Uterus (tissue), 4 donors: ENCODE measurements at places on chromosomes 3 and 15. TPM values are rescaled to one million over a fixed set of nuclear protein-coding genes. Genes with fewer than 3 reads are reported as not detected.

DNA sequence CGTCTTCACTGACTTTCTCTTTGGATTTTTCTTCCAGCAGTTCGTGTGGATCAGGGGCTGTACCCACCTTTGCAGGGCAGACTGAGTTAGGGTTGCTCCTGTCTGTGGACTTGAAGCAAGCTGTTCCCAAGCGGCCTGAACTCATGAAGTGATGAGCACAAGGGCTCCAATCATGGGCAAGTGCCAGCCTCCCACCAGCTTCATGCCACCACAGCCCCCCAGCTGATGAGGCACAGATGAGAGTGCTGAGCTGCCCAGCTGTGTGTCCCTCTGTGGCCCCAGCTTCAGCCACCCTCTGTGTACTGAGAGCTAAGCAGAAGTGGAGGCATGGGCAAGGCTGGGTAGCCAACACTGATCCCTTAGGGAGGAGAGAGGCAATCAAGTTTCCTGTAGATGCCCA lies 3.3 kb upstream of the PLCB2 start:
- DNase-seq: no peak

DNA sequence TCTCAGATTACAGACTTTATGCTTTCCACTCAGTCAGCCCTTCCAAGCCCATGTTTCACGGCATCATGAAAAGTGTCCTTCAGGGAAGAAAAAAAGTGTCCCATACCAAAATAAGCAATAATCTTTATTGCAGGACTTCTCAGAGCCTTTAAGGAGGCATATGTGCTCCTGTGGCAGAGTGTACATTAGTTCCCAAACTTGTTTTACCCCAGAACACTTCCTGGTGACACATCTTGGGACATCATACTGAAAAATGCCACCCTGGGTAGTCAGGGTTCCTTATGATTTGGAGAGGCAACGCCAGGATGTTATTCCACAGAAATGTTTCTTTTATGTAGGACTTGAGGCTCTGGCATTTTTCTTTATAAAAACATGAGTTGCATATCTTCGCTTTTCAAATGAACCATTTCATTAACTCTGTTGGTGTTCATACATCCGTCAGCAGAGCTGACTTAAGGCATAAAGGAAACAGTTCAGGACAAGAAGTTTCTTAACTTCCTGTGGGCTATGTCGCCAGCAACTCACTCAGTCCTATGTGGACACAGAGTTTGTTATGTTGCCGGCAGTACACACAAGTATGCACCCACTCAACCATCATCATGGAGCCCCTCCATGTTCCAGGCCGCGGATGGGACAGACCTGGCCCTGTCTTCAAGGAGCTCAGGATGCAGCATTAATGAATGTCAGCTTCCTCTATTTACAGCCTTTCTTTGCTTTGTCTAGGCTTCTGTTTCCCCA lies 63.8 kb downstream of the CASR start:
- DNase-seq: no peak

- DNase-seq: no peak
Observed at GRCh38 chr15:40245666-40246450, 7.0 kb downstream of the PAK6 start.

DNA sequence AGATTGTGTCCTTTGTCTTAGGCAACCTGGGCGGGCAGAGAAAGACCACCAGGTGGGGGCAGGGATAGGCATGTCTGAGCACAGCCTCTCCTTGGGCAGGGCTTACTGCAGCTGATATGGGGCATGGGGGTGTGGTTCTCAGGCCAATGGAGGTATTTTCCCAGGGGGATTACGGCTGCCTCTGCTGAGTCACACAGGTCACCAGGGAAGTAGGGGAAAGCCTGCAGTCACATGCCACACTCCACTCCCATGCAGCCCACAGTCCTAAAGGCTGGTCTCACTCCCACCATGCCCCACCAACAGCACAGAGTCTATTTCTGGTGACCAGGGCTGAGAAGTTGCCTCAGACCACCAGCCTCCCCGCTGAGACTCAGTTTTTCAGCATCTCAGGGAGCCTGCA lies 466.4 kb downstream of the DIPK2A start:
- DNase-seq: no peak

The LRRC58 gene
- total RNA-seq: 19.1 TPM

GRCh38 chr3:13015286-13016082 lies 57.7 kb downstream of the IQSEC1 start:
- DNase-seq: no peak

The CXCR6 gene
- not detected for total RNA-seq

DNA sequence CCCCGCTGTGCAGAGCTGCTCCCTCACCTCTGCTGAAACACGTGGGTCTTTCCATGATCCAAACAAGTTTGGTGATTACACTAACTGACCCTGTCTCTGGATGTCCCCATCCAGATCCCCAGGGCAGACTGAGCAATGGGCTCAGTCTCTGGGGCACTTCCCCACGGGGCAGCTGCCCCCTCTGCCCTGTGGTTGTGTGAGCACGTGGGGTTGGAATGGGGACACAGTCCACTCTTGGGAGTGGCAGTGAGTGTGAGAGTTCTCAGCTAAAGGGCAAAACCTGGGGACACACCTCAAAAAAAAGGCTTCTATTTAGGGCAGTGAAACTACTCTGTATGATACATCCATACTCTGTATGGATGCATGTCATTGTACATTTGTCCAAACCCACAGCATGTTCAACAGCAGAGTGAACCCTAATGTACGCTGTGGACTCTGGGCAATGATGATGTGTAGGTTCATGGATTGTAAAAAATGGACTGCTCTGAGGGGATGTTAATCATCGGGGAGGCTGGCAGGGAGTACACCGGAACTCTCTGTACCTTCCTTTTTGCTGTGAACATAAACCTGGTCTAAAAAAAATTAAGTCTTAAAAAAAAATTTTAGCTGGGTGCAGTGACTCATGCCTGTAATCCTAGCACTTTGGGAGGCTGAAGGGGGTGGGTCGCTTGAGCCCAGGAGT lies 49.9 kb upstream of the BLM start:
- DNase-seq: no peak

DNA sequence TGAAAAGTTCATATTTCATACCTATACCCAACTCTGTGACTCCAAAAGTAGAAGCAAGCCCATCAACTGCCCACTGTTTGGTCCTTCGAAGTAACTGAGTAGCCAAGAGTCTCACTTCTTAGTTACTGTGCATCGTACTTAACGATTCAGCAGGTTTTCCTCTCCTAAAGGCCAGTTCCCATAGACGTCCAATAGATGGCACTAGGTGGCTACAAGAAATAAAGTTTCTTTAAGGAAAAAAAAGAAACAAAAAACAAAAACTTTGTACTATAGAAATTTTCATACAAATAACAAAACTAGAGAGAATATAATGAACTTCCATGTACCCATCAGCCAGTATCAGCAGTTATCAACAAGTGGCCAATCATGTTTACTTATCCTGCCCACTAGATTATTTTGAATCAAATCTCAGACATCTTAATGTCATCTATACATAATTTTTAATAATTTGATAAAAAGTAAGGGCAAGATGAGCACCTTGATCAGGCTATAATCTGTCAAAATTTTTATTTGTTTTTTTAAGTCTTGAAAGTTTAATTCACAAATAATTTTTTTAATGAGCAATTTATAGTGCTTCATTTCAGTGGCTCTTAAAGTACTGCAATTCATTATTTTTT lies 63.8 kb upstream of the ACP3 start:
- DNase-seq: peak; percentile 17

GRCh38 chr3:120473389-120473788 lies 22.6 kb upstream of the FSTL1 start:
- no peak for DNase-seq

- DNase-seq: no peak
Observed at GRCh38 chr15:77521206-77521605, 100.5 kb downstream of the HMG20A start.

GRCh38 chr15:63573533-63573932 lies 23.7 kb upstream of the FBXL22 start:
- no peak for DNase-seq

The CASR gene
- not detected for total RNA-seq

DNA sequence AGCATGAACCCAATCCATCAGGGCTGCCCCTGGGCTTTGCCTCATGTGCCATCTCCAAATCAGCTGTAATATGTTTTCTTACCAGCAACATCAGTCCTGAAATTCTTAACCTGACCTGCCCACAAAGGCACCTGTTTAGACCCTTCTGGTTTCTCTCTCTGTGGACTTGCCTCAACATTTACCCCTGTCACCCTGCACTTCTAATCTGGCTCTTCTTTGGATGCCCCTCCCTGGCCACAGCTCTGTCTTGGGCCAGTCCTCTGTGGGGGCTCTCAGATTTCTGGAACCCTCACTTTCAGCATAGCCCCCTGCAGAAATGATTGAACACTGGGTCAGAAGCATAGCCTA lies 168.7 kb upstream of the STAC start:
- DNase-seq: no peak

- DNase-seq: no peak
Observed at GRCh38 chr3:67635257-67635656, 19.2 kb downstream of the SUCLG2 start.

The SCG5 gene
- total RNA-seq: 42.2 TPM

DNA sequence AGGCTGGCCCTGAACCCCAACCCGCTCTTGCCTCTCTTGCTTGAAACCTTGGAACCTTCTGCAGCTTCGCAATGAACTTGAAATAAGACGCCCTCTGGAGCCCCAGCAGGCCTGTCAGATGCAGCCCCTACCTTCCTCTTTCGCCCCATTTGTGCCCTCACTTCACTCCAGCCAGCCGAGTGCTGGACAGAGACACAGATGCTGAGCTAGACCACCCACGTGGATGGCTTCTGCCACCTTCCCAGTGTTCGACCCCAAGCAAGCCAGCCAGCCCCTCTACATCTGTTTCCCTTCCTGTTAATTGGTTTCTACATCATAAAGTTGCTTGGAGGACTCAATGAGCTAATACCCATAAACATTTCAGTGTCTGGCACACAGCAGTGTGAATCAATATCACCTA lies 23.8 kb upstream of the SNRPA1 start:
- no peak for DNase-seq

DNA sequence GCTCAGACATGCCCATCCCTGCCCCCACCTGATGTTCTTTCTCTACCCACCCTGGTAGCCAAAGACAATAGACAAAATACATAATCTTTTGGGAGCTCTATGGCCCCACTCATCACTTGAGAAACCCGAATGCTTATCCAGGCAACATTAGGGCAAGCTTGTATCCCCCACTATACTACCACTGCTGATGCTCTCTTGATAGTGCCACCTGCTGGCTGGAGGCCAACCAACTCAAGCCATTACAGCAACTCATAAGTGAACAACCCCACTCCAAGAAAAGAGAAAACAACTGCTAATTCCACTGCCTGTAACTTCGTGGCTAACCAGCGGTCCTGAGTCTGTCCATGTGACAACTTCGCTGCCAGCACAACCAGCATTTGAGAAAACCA lies 342.5 kb upstream of the TGFBR2 start:
- no peak for DNase-seq

- DNase-seq: no peak
Observed at GRCh38 chr15:50143255-50143860, 24.3 kb upstream of the ATP8B4 start.

The PLSCR5 gene
- not detected for total RNA-seq

DNA sequence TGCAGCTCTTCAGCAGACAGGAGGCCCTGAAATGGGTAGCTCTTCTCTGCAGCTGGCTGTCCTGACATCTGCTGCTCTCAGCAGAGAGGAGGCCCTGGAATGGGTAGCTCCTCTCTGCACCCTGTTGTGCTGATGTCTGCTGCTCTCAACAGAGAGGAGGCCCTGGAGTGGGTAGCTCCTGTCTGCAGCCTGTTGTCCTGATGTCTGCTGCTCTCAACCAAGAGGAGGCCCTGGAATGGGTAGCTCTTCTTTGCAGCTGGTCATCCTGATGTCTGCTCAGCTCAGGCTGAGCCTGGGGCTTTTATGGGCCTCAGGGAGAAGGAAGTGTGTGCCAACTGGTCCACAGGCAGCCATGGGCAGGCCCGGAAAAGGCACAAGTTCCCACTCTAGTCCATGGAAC lies 66.6 kb downstream of the PIK3CB start:
- DNase-seq: no peak

GRCh38 chr3:151630035-151630434 lies 103.7 kb upstream of the AADACL2 start:
- DNase-seq: no peak

The GP5 gene
- total RNA-seq: 0.41 TPM

The KLHL40 gene
- not detected for total RNA-seq
